ENCODE measurements at places on chromosomes 4 and X.
A peak's percentile ranks its signal among the peaks of the same experiment; 100 is the strongest.

- DNase-seq = no peak
These were observed 74.4 kb downstream of the TMA16 start for GRCh38 chr4:163568843-163569242.

- no peak for DNase-seq
These were observed 75.1 kb downstream of the BANK1 start for GRCh38 chr4:101865501-101866062.

GRCh38 chr4:30833206-30833605, 113.0 kb downstream of the PCDH7 start:
- no peak for DNase-seq

- DNase-seq = no peak
These were observed 840.6 kb downstream of the NLGN4X start for GRCh38 chrX:5388087-5388486.

- DNase-seq = no peak
These were observed 1.3 kb downstream of the TMEM165 start for GRCh38 chr4:55397126-55397436.

- peak; percentile 22 for DNase-seq
These were observed 180.7 kb downstream of the GASK1B start for GRCh38 chr4:157992038-157992705.

- peak; percentile 20 for DNase-seq
These were observed 64.3 kb downstream of the ZFYVE28 start for GRCh38 chr4:2354118-2354517.

GRCh38 chrX:136534131-136534530, 2.1 kb downstream of the VGLL1 start:
- DNase-seq = no peak

- peak; percentile 10 for DNase-seq
These were observed 17.8 kb upstream of the PAGE2B start for GRCh38 chrX:55056820-55057674.

DNA sequence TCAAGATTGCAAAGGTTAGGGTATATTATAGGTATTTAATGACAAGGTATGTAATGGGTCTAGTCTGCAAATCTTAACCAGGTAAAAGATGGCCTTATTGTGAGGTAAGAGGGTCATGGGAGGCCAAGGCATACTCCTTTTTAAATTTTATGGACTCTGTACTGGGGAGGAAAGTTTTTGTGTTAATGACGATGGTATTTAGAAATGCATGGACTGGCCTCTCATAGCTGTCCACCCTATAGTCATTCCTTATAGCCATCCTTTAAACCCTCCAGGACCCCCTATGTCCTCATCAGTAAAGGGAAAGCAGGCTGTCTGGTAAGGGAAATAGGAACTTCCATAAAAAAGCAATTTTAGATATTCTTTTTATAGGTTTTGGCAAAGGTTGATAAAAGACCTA, 1.5 kb downstream of the AIMP1 start:
- no peak for DNase-seq

DNA sequence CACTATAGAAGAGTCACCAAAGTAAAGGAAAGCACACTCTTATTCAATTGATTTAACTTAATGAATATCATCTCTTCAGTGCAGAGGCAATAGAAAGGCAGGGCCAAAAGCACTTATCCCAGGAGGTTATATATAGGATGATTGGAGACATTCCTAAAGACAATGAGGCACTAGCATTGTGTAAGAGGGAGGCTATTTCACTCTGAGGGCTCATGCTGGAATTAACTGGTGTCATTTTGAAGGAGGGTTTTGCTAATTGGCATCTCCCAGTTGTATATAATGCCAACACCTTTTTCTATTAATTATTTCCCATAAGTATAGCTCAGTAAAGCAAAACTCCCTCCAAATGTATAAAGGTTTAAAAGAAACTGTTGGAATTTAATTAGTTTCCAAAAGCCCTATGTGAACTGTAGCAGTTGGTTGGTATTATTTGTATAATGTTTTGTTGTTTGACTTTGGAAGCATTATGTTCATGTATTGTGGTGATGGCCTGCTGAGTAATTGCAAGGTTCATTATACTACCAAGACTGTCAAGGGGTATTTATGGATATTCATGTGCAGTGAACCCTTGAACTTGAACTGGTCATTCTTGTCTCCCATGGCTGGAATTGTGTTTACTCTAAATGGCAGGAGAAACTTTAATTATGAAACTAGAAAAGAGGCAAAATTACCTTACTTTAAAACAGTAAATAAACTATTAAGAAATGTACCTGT, 270.3 kb downstream of the BMPR1B start:
- no peak for DNase-seq

- DNase-seq = no peak
These were observed 211.1 kb downstream of the ADAMTS3 start for GRCh38 chr4:72357908-72358307.

DNA sequence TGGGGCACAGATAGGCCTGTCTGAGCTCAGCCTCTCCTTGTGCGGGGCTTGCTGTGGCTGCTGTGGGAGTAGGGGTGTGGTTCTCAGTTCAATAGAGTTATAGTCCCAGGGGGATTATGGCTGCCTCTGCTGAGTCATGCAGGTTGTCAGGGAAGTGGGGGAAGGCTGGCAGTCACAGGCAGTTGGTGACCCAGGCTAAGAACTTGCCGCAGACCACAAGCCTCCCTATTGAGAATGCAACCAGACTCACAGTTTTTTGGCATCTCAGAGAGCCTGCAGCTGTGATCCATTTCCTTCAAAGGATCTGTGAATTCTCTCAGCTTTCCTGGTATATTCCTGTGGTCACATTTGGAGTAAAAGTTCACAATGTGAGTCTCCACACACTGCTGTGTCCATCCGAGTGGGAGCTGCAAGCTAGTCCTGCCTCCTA, 364.9 kb downstream of the ZNF674 start:
- no peak for DNase-seq

GRCh38 chr4:879729-880077, 52.4 kb downstream of the GAK start:
- DNase-seq = peak; percentile 55

DNA sequence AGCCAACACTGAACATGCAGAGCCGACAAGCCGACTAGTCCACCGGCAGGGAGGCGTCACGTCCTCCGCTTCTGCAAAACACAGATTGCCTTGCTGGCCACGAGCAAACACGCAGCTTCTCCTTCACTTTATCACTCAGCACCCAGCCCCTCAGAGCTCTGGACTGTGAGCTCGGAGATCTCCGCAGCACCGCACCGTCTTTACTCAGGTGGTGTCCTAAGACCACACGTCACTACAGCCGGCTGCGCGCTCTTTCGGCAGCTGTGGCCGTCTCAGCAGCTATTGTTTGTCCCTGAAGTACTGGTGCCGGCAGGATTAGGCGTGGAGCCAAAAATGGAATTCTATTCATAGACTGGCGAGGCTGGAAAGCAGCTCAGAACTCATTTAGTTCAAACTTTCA, 72.0 kb downstream of the FAT1 start:
- DNase-seq = no peak

DNA sequence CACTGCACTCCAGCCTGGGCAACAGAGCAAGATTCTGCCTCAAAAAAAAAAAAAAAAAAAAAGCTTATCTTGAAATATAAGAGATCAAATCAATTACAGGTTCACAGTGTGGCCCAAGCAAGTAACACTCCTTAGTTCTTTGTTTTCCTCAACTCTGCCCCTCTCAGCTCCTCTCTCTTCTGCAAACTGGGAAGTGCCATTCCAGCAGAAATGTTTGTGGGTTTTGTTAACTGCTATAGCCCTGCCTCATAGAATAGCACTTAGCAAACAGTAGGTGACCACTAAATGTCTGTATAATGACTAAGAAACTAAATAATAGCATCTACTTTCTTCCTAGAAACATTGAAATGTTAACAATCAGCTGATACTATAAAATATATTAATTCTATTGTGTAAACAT, 160.0 kb upstream of the NAP1L5 start:
- no peak for DNase-seq

GRCh38 chr4:21869978-21870745, 78.4 kb downstream of the KCNIP4 start:
- no peak for DNase-seq

GRCh38 chr4:113540859-113541258, 220.7 kb downstream of the CAMK2D start:
- no peak for DNase-seq

GRCh38 chr4:680551-680927, 6.2 kb downstream of the MYL5 start:
- DNase-seq = peak; percentile 46

DNA sequence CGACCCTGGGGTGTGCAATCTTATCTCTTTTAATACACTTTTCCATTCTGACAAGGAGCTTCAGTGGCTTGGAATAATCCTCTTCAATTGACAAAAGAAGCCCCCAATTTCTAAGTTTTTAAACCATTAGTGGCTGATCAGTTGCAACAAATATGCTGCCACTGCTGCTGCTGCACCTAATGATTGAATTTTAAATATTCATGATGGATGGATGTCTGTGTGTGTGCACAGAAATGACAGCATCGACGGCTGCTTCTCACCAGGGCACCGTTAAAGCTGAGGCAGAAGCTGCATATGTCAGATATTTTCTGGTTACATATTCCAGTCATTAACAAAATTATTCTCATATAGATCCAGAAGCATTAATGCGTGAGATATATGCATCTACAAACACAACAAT, 182.4 kb downstream of the MGST2 start:
- DNase-seq = no peak

DNA sequence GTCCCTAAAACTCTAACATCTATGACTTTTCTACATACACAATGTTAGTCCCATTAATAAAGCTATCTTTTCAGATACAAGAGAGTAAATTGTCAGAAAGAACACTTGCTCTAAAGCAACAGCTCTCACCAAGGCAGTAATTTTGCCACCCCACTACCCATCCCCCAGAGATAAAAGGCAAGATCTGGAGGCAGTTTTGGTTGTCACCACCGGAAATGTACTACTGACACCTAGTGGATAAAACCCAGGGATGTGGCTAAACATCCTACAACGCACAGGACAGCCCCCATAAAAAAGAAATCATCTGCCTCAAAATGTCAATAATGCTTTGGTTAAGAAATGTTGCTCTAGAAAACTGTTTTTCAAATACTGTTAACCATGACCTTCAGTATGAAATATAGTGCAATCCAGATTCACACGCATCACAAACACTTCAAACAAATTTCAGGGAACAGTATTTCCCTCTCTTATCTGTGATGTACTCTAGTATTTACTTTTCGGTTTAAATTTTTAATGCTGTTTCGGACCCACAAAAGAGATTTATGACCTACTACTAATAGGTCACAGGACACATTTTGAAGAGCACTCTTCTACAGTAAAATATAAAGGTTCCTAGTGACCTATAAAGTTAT, 5.1 kb downstream of the FBXL5 start:
- DNase-seq = peak; percentile 67

GRCh38 chr4:3060946-3061345, 13.4 kb downstream of the HTT-AS start:
- DNase-seq = no peak

DNA sequence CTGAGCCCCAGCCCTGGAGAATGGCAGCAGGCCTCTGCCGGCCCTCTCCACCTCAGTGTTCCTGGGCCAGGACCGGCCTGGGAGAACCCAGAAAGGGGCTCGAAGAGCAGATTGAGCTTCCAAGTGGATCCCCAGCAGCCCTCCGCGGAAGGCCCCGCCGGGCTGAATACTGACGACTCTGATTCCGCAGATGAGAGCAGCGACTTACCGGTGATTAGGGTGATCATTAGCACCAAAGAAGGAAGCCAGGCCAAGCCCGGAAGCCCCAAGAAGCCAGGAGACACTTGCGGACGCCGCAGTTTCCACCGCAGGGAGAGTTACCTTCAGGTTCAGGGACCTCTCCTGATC, 876 bp downstream of the LOC101059915 start:
- DNase-seq = no peak

- no peak for DNase-seq
These were observed 132.2 kb downstream of the VEGFC start for GRCh38 chr4:176660561-176660960.

- DNase-seq = no peak
These were observed 47.4 kb downstream of the CCDC149 start for GRCh38 chr4:24865401-24865800.

DNA sequence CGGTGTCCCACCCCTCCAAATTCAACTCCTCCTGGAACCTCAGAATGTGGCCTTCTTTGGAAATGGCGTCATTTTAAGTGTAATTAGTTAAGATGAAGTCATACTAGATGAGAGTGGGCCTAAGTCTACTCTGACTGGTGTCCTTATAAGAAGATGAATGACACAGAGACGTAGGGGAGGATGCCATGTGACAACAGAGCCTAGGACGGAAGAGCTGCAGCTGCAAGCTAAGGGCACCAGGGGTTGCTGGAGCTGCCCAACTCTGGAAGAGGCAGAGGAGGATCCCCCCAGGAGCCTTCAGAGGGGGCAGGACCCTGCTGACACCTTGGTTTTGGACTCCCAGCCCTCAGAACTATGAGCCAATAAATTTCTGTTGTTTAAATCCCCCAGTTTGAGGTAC, 115.1 kb downstream of the STK32B start:
- no peak for DNase-seq

GRCh38 chr4:167084321-167084720, 150.0 kb downstream of the SPOCK3 start:
- no peak for DNase-seq

DNA sequence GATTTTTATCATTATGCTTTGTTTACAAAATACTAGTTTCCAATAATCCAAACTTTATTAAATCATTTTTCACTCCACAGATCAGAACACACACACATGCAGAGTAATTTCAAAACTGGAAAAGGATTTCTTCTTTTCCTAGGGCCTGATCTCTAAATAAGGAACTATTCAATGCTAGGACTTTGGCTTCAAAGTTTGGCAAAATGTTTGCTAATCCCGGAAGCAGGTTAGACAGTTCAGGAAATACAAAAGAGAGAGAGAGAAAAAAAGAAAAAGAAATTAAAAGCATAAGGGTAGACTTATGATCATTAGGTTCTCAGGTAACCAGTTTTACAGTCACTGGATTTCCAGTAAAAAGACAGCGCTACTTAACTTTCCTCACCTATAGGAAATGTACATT, 211.0 kb downstream of the DCLK2 start:
- DNase-seq = no peak

- no peak for DNase-seq
These were observed 218.6 kb upstream of the HTR2C start for GRCh38 chrX:114365065-114365834.

DNA sequence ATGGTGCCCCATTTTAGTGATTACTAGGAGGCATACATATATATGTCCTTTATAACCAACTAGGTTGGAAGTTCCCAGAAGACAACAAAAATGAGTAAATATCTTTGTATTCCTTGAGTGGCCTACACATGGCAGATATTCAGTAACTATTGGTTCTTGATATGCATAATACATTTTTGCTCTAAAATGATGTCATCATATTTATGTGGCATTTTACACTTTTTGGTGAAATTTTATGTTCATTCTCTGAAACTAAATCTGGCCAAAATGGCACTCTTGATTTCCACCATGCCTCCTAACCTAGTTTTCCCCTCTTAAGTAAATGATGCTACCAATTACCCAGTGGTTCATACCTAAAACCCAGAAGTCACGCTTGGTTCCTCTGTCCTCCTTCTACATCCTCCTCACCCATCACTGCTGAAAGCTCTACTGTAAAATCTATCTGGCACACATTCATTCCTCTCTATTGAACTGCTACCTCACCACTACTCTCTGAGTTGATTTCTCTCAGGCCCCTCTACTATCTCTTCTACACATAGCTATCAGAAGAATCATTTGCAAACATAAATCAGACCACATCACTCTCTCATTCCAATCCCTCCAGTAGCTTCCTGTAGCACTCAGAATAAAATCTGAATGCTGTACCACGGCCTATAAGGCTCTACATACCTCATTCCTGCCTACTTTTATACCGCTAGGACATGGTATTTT, 13.4 kb downstream of the SLC10A7 start:
- DNase-seq = no peak

- DNase-seq = no peak
These were observed 581.1 kb downstream of the INPP4B start for GRCh38 chr4:142264961-142265360.

- no peak for DNase-seq
These were observed 148.7 kb downstream of the KDR start for GRCh38 chr4:54976682-54977081.
